ENCODE measurements at places on chromosomes 7 and 10. TPM values are rescaled to one million over a fixed set of nuclear protein-coding genes. Genes with fewer than 3 reads are reported as not detected.
A peak's percentile ranks its signal among the peaks of the same experiment; 100 is the strongest.

MYO3A gene
- total RNA-seq = not detected

STRIP2 gene
- 1.3 TPM for total RNA-seq

ERVW-1 gene
- 0.19 TPM for total RNA-seq

SEMA3E gene
- total RNA-seq = 3.7 TPM

ESYT2 gene
- total RNA-seq = 56.1 TPM

AOAH gene
- not detected for total RNA-seq

PNLIPRP1 gene
- total RNA-seq = not detected

BZW2 gene
- total RNA-seq = 83.4 TPM

DHX32 gene
- 41.7 TPM for total RNA-seq

ZNF239 gene
- 5.7 TPM for total RNA-seq

DNA sequence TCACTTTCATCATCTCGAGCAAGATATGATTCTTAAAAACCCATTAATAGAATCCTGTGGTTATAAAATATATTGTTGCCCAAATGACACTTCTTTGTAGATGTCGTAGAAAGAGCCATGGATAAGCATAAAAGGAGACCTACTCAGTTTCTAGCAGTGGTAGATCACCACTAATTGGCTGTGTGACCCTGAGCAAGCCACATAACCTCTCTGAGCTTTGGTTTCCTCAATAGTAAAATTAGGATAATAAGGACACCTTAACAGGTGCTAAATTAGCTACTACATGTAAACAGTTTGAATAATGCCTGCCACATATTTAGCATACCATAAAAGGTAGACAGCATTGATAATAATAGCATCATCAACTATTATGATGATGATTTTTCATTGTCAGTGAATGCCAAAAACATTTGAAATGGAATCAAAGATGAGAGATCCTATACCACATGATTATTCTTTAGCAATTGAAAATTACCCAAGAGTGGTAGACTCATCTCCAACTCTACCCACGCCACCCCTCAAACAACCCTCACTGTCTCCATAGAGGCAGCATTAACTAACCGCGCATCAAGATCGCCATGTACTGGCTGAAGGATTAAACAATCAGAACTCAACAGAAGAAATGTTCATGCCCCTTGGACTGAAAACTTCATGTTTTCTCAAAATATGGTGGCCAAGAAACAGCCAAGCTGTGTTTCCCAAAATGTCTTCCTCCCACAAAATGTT is 45.8 kb downstream of the CHST15 start:
- DNase-seq = no peak

DNA sequence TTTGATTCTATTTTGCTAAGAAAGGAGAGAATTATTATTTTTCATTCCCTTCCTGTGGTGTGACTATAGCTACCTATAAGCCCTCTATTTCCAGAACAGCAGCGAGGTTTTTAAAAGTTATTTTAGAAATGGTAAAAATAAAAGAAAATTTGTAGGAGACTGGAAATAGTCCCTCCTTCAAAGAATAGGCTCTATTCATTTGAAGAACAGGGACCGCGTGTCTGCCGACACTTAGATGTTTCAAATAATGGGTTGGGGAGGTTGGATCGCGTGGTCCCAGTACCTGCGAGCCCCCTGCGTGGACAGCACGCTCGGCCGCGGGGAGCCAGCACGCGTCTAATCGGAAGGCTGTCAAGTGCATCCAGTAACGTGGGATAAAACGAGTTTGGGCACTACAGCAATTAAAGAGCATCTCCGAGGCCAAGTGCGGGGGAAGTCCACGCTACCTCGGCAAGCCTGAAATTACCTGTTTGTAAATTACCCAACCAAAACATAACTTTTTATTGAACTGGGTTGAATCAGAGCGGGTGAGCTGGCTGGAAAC is 1.0 kb downstream of the CACNA2D1 start:
- peak; percentile 12 for DNase-seq

DNA sequence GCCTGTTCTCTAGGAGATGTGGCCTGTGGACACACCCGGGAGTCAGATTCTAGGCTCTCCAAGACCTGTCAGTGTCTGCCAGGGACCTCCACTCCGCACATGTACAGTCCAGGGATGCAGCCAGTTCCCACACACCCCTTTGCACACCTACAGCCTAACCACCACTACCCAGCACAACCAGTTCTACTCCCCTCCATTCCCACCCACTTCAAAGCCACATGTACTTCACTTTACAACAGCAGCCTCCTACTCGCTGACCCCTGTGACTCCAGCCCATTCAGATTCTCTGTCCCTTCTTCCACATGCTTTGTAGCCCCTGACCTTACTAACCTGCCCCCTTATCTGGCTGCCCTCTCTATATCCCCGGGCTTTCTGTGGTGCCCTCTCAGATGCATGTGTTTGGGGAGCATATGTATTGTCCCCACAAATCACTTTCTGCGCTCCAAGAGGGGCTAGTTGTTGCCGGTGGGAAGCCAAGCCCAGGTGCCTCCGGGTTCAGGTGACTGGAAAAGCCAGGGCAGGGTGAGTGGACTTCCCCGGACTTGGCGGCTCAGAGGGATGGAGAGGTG is 7.2 kb downstream of the LBX1 start:
- DNase-seq = no peak

- peak; percentile 98 for DNase-seq
These were observed 132.3 kb upstream of the ANK3 start for GRCh38 chr10:60521974-60522405.

DNA sequence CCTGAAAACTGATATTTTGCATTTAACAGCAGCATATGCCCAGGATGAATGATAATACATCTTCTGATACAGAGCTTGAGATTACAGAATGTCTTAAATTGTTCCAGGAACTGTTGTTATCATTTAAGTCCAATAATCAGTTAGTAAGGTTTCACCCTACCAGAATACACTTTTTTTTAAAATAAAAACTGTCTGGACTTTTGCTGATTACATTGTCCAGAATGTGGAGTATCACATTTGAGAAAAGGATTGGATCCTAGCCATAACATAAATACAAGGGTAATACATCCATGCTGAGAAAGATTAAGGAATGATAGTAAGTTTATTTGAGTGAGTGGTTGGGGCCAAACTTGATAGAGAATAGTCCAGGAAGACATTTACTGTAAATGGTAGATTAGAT is 71.0 kb downstream of the SEPTIN7 start:
- DNase-seq = no peak

GRCh38 chr7:30450240-30450982 is 28.2 kb downstream of the NOD1 start:
- DNase-seq = no peak

DNA sequence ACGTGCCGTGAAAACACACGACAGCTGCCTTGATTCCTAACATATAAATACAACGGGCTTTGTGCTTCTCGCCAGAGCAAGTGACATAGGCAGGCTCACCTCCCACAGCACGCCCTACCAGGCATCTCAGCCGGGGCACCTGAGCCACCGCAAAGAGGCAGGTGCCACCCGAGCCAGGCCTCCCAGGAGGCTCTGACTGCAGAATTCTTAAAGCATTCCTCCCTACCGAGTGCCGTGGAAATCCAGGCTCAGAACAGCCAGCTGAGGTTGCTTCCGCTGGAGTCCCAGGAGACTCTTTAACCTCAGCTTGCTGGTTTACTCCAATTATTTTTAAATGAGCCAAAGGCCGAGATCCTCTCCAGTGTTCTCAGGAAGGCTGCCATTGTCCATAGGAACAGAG is 206.5 kb downstream of the USP6NL start:
- no peak for DNase-seq

- DNase-seq = no peak
These were observed 102.0 kb upstream of the FOXP2 start for GRCh38 chr7:114312649-114313048.

GRCh38 chr10:122782911-122783310 is 62.7 kb downstream of the CUZD1 start:
- DNase-seq = no peak

- DNase-seq = no peak
These were observed 20.9 kb upstream of the BTBD16 start for GRCh38 chr10:122249991-122250750.

- no peak for DNase-seq
These were observed 182.3 kb downstream of the NRP1 start for GRCh38 chr10:33152146-33152545.

GRCh38 chr10:93597075-93597599 is 3.9 kb downstream of the RBP4 start:
- no peak for DNase-seq

- no peak for DNase-seq
These were observed 50.4 kb downstream of the CLEC2L start for GRCh38 chr7:139573871-139574270.

DNA sequence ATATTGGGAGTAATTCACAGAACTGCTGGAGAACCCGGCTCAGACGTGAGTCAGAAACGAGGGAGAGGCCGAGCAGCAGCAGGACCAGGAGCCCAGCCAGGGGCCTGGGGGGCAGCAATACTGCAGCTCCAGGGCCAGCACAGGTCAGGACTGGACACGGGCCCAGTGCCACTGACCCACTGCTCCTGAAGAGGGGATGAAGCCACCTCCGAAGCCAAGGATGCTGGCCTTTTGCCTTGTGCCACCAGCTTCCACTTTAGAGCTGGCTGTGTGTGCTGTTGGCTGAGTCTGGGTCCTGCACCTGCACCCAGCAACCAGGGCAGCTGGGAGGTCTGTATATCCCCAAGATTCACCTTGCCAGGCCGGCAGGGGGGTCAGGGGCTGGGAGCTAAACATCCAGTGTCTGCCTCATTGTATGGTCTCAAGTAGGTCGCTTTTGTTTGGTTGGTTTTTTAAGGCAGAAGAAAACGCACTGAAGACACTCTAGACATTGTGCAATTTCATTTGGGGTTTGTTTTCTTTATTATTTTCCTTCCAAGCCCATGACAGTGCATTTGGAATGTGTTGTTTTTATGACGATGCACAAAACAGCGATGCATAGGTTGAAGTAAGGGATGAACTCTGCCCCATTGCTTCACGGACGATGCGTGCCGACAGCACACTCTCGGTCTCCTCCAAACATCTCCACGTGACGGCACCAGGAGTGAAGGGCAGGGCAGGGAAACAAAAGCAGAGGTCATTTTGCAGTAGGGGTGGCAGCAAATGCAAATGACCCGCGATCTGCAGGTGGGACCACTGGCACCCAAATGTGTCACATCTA is 27.7 kb upstream of the INSIG1 start:
- no peak for DNase-seq

- DNase-seq = no peak
These were observed 19.7 kb downstream of the TMEM243 start for GRCh38 chr7:87199700-87200450.

DNA sequence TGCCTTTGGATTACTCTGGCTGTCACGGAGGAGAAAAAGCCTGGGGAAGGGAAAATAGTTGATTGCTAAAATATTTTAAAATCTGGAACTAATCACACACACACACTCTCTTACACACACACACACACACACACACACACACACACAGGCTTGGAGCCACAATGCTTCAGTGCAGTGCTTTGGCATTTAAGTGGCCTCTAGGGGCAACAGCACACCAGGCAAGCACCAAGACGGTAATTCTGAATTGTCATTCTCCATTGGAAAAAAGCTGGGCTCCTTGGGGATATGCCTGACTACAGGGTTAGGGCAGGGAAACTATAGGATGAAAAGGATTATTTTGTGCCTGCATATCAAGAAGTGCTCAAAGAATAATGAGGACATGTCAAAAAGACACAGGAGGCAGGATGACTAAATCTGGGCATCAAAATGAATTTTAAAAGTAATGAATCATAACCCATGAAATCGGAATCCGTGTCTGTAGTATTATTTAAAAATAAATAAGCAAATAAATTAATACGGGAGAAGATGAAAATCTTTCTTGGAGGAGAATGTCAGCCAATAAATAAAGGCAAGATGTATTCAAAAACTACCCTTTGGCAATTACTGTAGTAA is 30.4 kb upstream of the DDC start:
- peak; percentile 36 for DNase-seq
